ENCODE measurements at places on chromosomes 1 and 21.

DNA sequence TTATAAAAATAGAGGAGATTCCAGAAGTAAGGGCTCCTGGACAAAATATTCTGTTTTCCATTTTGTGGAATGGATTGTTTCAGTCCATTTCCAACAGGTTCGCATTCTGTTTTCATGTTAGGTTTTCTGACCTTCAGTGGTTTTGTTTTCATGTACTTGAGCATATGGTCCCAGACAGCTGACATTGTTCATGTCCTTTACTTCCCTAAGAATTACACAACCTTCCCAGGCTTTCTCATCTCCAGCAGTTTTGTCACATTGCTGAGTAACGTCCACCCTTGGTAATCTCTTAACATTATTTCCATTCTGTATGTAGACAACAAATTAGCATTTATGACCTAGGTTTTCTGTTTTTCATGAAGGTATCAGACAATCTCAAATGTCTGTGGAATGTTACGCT is 21.0 kb upstream of the ERRFI1 start:
- DNase-seq: no peak

DNA sequence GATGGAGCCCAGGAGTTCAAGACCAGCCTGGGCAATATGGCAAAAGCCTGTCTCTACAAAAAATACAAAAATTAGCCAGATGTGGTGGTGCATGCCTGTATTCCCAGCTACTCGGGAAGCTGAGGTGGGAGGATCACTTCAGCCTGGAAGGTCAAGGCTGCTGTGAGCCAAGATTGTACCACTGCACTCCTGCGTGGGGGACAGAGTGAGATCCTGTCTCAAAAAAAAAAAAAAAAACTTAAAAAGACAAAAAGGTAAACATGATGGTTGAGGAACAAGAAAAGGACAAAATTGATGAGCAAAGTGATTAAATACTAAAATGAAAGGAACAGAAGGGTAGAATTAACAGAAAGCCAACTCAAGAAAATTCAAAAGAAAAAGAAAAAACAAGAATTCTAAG is 30.6 kb downstream of the SNRPE start:
- DNase-seq: no peak

- DNase-seq: no peak
Observed at GRCh38 chr1:211896958-211897357, 66.4 kb upstream of the LPGAT1 start.

- DNase-seq: no peak
Observed at GRCh38 chr1:224923726-224924125, 5.7 kb upstream of the DNAH14 start.

DNA sequence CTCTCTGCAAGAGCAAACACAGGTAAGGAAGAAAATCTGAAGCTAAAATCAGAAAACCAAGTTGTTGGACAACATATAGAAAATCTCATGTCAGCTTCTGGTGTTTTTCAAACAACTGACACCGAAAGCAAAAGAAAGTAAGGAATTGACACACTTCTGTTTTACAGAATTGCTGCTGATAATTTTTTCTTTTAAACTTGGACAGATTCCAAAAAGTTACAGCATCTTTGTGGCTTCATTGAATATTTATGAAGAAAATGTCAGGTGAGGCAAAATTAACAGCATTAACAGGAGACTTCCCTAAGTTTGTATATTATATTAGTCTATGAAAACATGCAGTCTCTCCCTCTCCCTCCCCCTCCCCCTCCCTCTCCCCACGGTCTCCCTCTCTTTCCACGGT is 14.9 kb upstream of the CTSS start:
- DNase-seq: no peak

DNA sequence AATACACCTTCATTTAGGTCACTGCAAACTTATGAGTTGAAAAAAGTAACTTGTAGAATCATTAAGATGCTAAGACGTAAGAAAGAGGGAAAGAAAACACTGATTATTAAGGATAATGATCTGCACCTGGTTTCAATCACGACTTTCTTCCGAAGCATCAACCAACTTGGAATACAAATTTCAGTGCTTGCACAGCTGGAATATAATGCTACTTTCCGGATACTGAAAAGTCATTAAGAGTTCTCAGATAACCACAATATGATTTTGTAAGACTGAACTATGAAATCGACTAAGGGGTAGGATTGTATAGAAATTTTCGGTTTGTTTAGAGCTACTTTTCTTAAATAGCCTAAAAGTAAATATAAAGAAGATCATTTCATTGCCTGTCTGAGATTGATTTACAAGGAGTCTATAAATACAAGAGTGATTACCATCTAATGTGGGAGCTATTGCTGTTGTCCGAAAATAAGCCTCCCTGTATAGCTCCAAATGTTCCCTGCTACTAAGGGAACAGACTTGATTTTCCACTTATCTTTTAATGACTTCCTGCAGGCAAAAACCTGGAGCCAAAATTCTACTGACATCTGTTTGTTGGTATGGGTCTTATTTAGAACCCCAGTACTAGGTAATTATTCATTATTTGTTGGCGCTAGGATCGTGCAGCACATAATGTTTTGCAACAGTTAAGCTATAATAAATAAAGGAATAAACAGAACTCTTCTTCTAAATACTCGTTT is 673.3 kb downstream of the KCNT2 start:
- peak; percentile 38 for DNase-seq

DNA sequence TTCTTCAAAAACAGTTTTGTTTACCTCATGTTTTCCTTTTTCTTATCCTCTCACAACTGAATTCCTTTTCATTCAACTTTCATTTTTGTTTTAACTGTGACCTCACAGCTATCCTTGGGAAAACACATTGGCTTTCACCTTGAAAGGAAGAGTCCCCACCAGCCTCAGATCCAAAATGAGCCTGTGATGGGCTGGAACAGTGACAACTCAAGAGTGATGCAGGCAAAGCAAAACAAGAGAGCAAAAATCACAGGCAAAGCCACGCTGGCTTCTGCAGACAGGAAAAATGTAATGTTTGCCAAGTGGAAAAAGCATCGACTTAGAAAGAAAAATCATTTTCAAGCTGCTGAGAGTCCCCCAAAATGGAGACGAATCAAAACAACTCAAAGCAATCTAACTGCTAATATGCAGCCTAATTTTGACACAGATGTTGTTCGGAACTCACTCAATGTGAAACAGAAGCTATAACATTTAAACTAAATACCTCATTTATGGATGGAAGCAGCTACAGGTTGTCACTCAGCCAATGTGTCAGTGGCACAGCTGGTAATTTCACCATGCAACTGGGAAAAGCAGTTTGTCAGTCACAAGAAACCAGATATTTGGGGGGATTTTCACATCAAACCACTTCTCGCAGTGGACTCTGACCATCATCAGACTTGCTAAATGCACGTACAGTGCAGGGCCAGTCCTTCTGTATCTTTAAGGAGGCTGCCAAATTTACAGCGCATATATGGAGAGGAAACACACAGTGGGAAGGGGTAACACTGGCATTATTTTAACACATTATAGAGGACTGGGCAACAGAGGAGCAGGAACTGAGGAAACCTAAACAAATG is 50.7 kb downstream of the ALG14 start:
- DNase-seq: peak; percentile 23

- no peak for DNase-seq
Observed at GRCh38 chr1:67336157-67336556, 28.5 kb downstream of the IL12RB2 start.
